Fibroblast of gingiva (primary cell): ENCODE measurements at places on chromosomes 1 and 21.

DNA sequence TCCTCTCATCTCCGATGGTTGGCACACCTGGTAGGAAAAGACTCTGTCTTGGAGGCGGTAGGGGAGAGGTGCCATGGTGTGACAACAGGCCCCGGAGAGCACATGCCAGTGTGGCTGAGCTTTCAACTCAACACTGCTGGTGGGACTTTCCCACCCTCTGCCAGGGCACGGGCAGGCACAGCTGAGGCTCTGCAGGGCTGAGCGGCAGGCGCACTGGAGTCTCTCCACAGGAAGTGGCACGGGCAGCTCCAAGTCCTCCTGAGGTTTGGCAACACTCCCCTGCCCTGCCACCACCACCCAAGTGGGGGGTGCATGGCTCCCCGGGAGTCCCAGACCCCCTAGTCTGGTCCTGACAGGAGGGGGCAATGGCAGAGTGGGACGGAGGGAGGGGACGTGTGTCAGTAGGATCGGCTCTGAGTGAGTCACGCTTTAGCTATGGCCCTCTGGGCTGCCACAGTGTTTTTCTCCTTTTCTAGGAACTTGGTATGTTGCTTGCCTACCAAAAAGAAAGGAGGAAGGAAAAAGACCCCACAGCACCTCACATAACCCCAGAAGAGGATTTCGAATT lies 27.3 kb upstream of the EVA1B start:
- DNase-seq = peak; percentile 84

DNA sequence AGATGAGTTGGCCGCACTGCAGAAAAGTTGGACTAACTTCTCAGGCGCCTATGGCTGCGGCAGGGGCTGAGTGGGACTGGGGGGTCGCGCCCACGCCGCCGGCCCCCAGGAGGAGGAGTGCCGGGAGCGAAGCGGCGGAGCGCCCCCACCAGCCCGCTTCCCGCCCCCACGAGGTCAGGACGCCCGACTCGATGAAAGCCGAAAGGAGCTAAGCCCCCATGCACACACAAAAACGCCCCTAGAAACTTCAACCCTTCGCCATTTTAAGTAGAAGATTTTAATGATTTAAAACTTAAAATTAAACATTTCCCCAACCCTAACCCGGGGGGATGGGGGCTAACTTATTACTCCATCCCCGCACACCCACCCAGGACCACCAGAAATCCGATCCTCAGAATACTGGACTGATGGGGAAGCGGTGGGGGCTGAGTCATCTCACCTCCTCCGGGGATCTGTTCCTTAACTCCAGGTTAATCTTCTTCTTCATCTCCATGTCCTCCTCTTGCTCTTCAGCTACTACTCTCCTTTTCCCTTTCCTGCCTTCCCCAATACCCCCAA lies 539 bp downstream of the ANP32E start:
- DNase-seq = no peak

GRCh38 chr1:114522264-114522575 lies 11.2 kb upstream of the TRIM33 start:
- DNase-seq = no peak

DNA sequence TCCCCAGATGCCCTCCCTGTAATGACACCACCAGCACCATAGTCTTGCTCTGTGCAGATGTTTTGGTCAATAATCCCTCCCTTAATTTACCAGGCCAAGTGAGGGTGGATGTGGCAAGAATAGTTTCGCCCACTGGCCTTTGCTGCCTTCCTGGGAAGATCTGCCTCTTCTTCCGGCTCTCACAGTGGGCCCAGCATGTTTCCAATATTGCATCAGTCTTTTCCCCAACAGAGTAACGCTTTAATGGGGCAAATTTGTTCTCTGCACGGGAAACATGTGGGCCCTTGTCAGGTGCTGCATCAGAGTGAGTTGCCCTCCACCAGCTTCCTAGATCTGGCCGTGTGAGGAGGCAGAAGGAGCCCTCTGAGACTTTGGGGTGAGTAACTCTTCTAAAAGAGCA lies 12.0 kb upstream of the ALX3 start:
- DNase-seq = no peak

- DNase-seq = peak; percentile 53
These were observed 87.6 kb upstream of the DUSP10 start for GRCh38 chr1:221829327-221830015.

- no peak for DNase-seq
These were observed 55.8 kb downstream of the HUNK start for GRCh38 chr21:31928656-31929055.

- DNase-seq = no peak
These were observed 251.0 kb downstream of the RHOU start for GRCh38 chr1:228986093-228986904.

- peak; percentile 32 for DNase-seq
These were observed 27.4 kb downstream of the SNRPE start for GRCh38 chr1:203888807-203889251.

GRCh38 chr1:88774151-88774556 lies 90.1 kb downstream of the PKN2 start:
- DNase-seq = no peak

- no peak for DNase-seq
These were observed 125.2 kb upstream of the PBX1 start for GRCh38 chr1:164433818-164434170.
